ENCODE measurements at places on chromosomes 1 and 21.

DNA sequence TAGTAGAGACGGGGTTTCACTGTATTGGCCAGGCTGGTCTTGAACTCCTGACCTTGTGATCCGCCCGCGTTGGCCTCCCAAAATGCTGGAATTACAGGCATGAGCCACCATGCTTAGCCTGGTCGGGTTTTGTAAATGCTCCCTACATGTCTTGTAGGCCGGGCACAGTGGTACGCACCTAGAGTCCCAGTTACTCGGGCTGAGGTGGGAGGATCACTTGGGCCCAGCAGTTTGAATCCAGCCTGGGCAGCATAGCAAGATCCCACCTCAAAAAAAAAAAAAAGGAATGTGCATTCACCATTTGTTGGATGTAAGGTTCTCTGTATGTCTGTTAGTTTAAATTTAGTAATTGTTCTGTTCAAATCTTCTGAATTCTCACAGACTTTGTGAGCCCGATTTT lies 95.8 kb downstream of the ST3GAL3 start:
- no peak for DNase-seq

- DNase-seq = no peak
Measured at GRCh38 chr1:173914366-173914871, 2.7 kb downstream of the SERPINC1 start.

GRCh38 chr1:230517786-230518185 lies 91.7 kb upstream of the PGBD5 start:
- no peak for DNase-seq

GRCh38 chr1:242828199-242828598 lies 303.7 kb upstream of the PLD5 start:
- no peak for DNase-seq

DNA sequence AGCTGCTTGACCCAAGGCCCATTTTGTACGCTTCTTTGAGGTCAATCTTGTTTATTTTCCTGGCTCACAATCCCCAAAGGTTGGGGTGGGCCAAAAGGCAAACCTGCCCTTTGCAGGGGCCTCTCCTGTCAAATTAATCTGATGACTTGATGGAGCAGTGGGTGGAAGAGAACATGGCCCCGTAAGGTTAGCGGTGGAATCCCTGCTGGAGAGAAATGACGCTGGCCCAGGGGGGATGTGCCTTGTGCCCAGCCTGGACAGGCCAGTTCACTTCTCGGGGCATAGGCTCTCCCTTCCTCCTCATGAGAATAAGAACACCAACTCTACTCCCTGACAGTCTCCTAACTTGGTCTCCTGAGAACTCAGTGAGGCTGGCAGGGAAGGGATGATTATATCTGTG lies 40.5 kb downstream of the C1orf198 start:
- DNase-seq = no peak

- no peak for DNase-seq
Measured at GRCh38 chr21:15423676-15424445, 305.9 kb upstream of the USP25 start.

All from fibroblast of gingiva (primary cell).